ENCODE measurements at places on chromosomes 13 and 19. TPM values are rescaled to one million over a fixed set of nuclear protein-coding genes. Genes with fewer than 3 reads are reported as not detected.

DNA sequence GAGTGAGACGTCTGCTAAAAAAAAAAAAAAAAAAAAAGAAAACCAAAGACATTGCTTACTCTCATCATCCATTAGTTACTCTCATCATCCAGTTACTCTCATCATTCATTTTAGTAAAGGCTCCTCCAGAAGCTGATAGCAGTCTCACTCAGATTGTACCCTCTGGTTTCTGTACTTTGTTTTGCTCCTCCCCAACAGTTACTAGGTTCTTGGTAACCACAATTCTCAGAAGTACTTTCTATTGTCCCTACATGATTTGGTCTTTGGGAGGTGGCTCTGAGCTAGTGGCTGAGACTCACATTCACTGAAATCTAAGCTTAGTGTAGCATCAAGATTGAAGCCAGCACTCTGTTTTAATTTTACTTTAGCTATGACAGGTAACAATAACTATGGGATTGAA is 14.3 kb downstream of the ERICH4 start:
- no peak overlapping the region for H3K4me3 ChIP-seq
- peaks cover 5% of the 10 kb centered on the region for H3K27me3 ChIP-seq
- no peak for DNase-seq
- H3K4me1 ChIP-seq, result no peaks in the 10 kb centered on the region
- H3K27ac ChIP-seq, result no peak overlapping the region

- no peak overlapping the region for H3K4me3 ChIP-seq
- no peak overlapping the region for H3K27ac ChIP-seq
- peaks cover 2% of the 10 kb centered on the region for H3K27me3 ChIP-seq
- no peaks in the 10 kb centered on the region for H3K36me3 ChIP-seq
- no peaks in the 10 kb centered on the region for H3K4me1 ChIP-seq
Measured at GRCh38 chr13:105084931-105085330, 1450.5 kb downstream of the EFNB2 start.

- peak overlapping the region; percentile 83 for H3K4me3 ChIP-seq
- H3K36me3 ChIP-seq, result peaks cover 16% of the 10 kb centered on the region
- peak overlapping the region; percentile 97 for H3K27ac ChIP-seq
- peaks cover 85% of the 10 kb centered on the region for H3K4me1 ChIP-seq
Measured at GRCh38 chr19:42199440-42200115, 17.9 kb downstream of the DEDD2 start.

DNA sequence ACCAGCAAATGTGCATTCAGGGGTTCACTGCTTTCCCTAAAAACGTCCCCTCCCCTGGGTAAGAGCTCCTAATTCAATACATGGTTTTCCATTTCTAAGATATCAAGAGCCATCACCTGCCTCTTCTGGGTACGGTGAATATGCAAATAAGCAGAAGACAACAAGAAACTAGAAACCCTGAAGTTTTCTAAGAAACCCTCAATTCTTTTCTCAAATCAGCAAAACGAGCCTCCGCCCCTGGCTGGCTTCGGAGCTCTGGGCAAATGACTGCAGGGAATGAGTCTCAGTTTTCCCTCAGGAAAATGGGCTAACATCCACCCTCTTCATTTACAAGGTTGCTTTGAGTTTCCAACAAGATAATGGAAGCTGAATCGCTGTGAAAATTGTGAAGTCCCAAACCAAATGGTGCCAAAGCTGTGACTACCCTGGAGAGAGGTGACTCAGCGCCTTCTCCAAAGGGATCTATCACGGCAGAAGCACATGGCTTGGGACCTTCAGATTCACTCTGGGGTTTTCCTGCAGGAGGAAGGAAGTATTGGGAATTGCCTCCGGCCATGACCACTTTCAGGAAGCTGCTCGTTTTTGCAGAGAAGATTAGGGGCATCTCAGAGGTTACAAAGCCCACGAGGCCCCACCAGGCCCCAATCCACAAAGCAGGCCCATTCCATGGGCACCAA is 26.6 kb downstream of the KLF2 start:
- no peak for DNase-seq
- no peak overlapping the region for H3K4me3 ChIP-seq
- no peak overlapping the region for H3K27ac ChIP-seq
- H3K36me3 ChIP-seq, result peaks cover 20% of the 10 kb centered on the region

GRCh38 chr19:18441804-18442788 is 4.2 kb upstream of the ISYNA1 start:
- peak overlapping the region; percentile 92 for H3K27ac ChIP-seq
- H3K4me1 ChIP-seq, result peaks cover 27% of the 10 kb centered on the region
- H3K4me3 ChIP-seq, result no peak overlapping the region
- H3K36me3 ChIP-seq, result peaks cover 7% of the 10 kb centered on the region
- peak; percentile 72 for DNase-seq
- peaks cover 27% of the 10 kb centered on the region for H3K27me3 ChIP-seq

DNA sequence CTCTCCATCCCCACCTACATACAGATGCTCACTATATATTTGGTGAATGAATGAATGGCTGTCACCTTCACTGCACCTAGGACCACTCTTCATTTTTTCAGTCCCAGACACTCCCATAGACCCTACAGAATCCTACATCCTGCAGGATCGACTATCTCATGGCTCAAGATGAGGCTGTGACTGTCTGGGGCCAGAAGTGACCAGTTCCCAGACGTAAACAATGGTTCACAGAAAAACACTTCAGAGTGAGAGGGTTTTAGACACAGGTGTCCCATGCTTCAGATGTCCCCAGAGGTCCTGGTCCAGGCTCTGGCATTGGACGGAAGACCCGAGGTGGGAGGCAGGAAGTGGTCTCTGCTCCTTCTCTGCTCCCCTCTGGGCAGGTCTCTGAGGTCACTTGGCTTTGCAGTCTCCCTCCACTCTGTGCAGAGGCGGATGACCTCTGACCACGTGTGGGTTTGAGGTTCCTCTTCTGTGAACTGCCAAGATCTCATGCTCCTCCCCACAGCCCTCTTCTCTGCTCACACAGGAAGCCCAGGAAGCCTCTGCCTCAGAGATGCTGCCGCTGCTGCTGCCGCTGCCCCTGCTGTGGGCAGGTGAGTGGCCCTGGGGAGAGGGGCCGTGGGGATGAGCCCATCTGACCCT is 24.9 kb downstream of the SIGLEC7 start:
- H3K27me3 ChIP-seq, result peaks cover 12% of the 10 kb centered on the region
- peaks cover 57% of the 10 kb centered on the region for H3K4me1 ChIP-seq
- H3K36me3 ChIP-seq, result peaks cover 7% of the 10 kb centered on the region
- peak; percentile 82 for DNase-seq
- peak overlapping the region; percentile 91 for H3K27ac ChIP-seq

GRCh38 chr19:55384920-55385723 is 610 bp upstream of the RPL28 start:
- peaks cover 71% of the 10 kb centered on the region for H3K4me1 ChIP-seq
- peak; percentile 96 for DNase-seq
- H3K4me3 ChIP-seq, result peak overlapping the region; percentile 98
- peak overlapping the region; percentile 96 for H3K27ac ChIP-seq
- peaks cover 22% of the 10 kb centered on the region for H3K27me3 ChIP-seq

- H3K27me3 ChIP-seq, result peaks cover 22% of the 10 kb centered on the region
- H3K4me3 ChIP-seq, result peak overlapping the region; percentile 85
- H3K27ac ChIP-seq, result peak overlapping the region; percentile 96
Measured at GRCh38 chr19:1275976-1276627, 772 bp downstream of the FAM174C start.

Gene SRRM5
- polyA plus RNA-seq, result not detected

Gene NCCRP1
- not detected for polyA plus RNA-seq

Data from immature natural killer cell (primary cell).